Bladder microvascular endothelial cell (primary cell): ENCODE measurements at places on chromosomes 2 and 18. TPM values are rescaled to one million over a fixed set of nuclear protein-coding genes. Genes with fewer than 3 reads are reported as not detected.

Gene MYO1B
- total RNA-seq, result 111 and 187 TPM in 2 replicates

Gene NFATC1
- total RNA-seq, result 4.2 and 12.9 TPM in 2 replicates

Gene METTL5
- total RNA-seq, result 29.0 and 35.6 TPM in 2 replicates

Gene MATN3
- 1.0 and 1.9 TPM in 2 replicates for total RNA-seq

Gene DCDC2C
- 0.19 TPM in 1 of 2 replicates, not detected in the other for total RNA-seq

Gene CDK5R2
- not detected in 2 replicates for total RNA-seq

Gene MEIS1
- 1.6 and 25.0 TPM in 2 replicates for total RNA-seq

Gene FBXO15
- 0.06 and 0.16 TPM in 2 replicates for total RNA-seq

Gene GKN2
- not detected in 2 replicates for total RNA-seq

Gene CERKL
- not detected in 2 replicates for total RNA-seq

Gene TCF4
- total RNA-seq, result 434 and 764 TPM in 2 replicates

Gene CFAP53
- total RNA-seq, result 0.16 and 0.31 TPM in 2 replicates

Gene CDH19
- total RNA-seq, result 0.06 and 0.16 TPM in 2 replicates

Gene G6PC2
- not detected in 2 replicates for total RNA-seq

Gene EML4
- total RNA-seq, result 15.9 and 21.8 TPM in 2 replicates

Gene NAT8
- total RNA-seq, result not detected in 2 replicates

Gene REEP1
- 0.16 and 6.8 TPM in 2 replicates for total RNA-seq

Gene NCKAP5
- under 0.01 and 1.4 TPM in 2 replicates for total RNA-seq

Gene ANO7
- total RNA-seq, result 0.32 and 0.76 TPM in 2 replicates

Gene FAM110C
- 0.13 TPM in 1 of 2 replicates, not detected in the other for total RNA-seq

Gene TSPYL6
- not detected in 2 replicates for total RNA-seq

Gene RAX
- not detected in 2 replicates for total RNA-seq

Gene ACMSD
- total RNA-seq, result not detected in 2 replicates

Gene DAPL1
- not detected in 2 replicates for total RNA-seq

Gene CCDC68
- 0.49 and 0.63 TPM in 2 replicates for total RNA-seq

Gene CWC22
- 7.8 and 18.2 TPM in 2 replicates for total RNA-seq

Gene LYG2
- not detected in 2 replicates for total RNA-seq
